Hematopoietic multipotent progenitor cell treated with erythropoietin and hydrocortisone succinate and interleukin-3 and kit ligand, for 4 days (in vitro differentiated cells): ENCODE measurements at places on chromosomes 2 and 18.

DNA sequence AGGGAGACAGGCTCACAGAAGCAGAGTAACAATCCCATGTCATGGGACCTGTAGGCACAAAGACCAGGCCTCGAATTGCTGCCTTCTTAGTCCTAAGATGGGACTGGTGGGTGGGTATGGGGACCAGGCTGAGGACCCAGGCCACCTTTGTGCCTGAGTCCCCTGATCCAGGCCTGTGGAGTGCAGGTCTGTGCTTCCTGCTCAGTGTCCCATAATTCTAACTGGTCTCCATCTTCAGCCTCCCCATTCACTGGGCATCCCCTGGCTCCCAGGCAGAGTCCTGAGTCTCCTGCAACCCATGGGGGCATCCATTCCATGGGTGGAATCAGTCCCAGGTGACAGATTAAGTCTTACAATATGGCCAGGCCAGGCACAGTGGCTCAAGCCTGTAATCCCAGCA, 83.9 kb downstream of the SMAD7 start:
- DNase-seq = no peak

GRCh38 chr2:62643100-62643471, 62.4 kb upstream of the EHBP1 start:
- no peak for DNase-seq

DNA sequence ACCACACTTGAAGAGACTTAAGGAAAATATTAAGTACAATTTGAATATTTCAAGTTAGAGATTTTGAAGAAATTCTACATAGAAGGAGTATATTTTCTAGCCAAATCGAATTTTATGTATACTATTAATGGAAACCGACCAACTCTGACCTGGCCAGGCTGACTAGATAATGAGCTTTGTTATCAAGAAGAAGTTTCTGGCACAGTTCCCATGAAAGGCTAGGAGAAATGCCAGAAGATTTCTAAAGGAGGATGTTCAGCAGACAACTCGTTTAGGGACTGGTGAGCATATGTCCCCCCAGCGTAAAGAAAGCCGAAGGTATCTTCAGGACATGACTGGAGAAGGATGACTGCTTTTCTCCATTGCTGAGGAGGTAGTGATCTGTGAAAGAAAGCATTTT, 127.3 kb downstream of the DIS3L2 start:
- no peak for DNase-seq

DNA sequence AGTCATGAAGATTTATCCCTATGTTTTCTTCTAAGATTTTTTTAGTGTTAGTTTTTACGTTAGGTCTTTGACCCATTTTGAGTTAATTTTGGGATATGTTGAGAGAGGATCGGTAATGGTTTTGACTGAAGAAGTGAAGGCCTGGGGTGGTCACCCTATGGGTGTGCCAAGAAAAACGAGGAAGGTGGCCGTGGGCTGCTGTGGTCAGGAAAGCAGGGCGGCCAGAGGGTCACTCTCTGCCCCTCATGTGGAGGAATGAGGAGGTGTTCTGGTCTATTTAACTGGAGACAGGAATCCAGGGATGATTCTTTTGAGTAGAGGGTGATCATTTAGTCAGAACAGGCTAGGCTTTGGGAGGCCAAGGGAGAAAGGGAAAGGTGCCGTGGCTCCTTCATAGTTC, 50.7 kb downstream of the MYO7B start:
- DNase-seq = no peak

GRCh38 chr2:187224989-187225388, 223.1 kb downstream of the CALCRL start:
- no peak for DNase-seq

- no peak for DNase-seq
Observed at GRCh38 chr2:1091895-1092585, 141.4 kb downstream of the SNTG2 start.

GRCh38 chr2:181554061-181554830, 97.1 kb downstream of the ITGA4 start:
- no peak for DNase-seq

- no peak for DNase-seq
Observed at GRCh38 chr18:30211112-30211511, 831.4 kb downstream of the DSC3 start.

GRCh38 chr18:44195394-44196140, 485.1 kb upstream of the SETBP1 start:
- no peak for DNase-seq

GRCh38 chr2:79716266-79716665, 203.4 kb downstream of the CTNNA2 start:
- no peak for DNase-seq

DNA sequence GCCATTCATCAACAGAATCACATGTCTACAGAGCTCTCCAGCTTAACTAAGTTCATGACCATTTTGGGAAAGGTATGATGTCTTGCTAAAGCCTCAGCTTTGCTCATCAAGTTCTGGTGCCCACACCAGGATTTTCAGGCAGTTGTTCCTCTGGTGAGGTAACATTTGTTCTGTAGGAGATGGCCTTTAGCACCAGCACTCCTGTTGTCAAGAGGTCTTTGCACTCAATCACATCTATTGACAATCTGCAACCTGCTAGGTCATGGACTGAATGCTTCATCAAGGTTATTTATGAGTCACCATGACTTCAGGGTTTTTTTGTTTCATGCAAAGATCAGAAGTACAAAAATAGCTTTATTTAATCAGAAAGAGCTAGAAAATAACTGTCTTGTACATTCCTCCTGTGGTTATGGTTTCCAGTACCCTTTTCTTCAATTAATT, 36.6 kb upstream of the VIT start:
- no peak for DNase-seq

- DNase-seq = peak; percentile 36
Observed at GRCh38 chr2:54691445-54692135, 31.9 kb upstream of the EML6 start.

DNA sequence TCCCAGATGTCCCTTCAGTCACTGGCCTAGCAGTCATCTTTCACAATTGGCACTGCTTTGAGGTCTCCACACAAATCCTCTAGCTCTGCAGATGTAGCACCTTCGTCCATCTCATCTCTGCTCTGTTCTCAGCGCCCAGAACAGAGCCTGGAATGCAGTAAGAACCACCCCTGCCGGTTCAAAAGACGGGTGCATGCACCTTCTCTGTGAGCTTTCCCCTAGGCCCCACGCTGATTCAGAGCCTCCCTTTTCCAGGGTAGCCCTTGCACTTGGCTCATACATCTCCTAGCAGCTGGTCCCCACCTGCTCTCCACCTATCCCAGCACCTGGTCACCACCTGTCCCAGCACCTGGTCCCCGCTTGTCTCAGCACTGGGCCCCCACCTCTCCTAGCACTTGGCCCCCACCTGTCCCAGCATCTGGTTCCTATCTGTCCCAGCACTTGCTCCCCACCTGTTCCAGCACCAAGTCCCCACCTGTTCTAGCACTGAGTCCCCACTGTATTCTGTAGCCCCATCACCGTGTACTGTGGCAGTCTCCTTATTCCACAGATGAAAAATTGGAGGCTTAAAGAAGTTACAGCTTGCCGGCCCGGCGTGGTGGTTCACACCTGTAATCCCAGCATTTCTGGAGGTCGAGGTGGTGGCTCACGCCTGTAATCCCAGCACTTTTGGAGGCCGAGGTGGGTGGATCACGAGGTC, 4.7 kb upstream of the KCNF1 start:
- no peak for DNase-seq

- DNase-seq = peak; percentile 33
Observed at GRCh38 chr2:39515273-39515896, 78.3 kb upstream of the MAP4K3 start.

DNA sequence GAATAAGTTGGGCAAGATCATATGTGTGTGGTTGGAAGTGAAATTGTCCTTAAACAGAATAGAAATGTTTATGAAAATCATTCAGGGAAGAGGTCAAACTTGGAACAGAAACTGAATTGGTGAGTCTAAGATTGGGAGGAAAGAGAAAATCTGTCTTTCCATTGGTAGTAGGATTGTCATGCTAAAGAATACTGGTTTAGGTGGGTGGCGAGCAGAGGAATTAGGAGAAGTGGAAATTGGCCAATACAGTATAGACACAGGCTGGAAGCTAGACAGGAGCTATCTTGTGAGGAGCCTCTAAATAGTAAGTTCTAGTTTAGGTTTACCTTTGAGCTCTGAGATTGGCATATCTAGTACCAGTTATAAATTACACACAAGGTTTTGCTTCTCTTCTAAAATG, 80.9 kb upstream of the KYNU start:
- no peak for DNase-seq

- peak; percentile 40 for DNase-seq
Observed at GRCh38 chr18:77223653-77224052, 26.0 kb upstream of the GALR1 start.

GRCh38 chr18:13240060-13240725, 21.6 kb downstream of the LDLRAD4 start:
- DNase-seq = no peak

DNA sequence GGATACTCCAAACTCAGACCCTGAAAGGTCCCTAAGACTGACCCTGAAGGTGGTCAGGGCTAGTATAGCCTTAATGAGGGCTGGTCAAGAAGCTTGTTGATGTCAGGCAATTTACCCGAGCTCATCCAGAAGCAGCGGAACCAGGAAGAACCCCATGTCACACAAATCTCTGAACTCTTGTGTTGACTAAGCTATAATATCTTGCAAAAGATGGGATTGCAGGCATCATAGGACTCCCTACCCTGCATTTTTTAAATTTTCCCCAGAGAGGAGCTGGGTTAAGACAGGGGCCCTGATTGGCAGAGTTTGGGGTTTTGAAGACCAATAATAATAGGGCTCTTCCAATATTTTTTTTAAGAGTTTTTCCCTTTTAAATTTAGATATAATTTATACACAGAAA, 2.0 kb upstream of the PLEKHB2 start:
- no peak for DNase-seq

DNA sequence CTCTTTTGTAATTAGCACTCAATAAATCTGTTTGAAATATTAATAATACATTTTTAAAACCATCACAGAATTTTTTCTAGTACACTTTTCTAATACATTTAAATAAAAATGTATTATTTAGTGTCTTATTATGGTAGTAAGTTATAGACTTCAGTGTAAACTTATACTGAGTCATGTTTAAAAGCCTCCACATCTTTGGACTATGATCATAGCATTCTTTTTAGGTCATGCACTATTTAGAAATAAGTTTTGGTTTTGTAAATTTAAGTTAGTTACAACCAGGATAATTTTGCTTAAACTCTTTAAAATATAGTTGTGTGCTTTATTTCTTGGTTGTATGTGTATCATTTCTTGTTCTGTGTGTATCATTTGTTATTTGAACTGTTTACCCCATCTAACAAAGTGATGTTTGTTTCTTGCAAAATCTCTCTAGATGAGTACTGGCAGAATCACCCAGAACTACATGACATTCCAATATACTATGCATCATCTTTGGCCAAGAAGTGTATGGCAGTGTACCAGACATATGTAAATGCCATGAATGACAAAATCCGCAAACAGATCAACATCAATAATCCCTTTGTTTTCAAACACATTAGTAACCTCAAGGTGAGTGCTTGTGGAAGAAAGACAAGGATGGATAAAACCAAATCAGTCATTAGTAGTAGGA, 16.7 kb downstream of the CPSF3 start:
- DNase-seq = no peak

DNA sequence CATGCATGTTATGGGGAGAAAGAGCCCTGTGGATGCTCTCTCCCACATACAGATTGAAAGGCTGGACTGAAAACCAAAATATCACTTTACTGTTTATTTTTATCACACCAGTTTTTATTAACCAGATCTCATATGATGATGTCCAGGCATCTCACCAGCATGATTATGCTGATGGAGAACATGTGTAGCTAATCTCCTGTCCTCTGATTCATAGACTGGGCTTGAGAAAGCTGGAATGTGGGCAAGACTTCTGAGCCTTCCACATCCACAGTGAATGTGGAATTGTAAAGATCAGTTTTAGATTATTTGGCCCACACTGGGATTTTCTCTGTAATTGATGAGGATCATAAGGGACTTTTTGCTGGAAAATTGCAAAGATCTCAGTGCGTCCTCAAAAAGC, 137.9 kb downstream of the ICOS start:
- no peak for DNase-seq

- DNase-seq = no peak
Observed at GRCh38 chr18:62200121-62200914, 13.3 kb downstream of the RELCH start.

DNA sequence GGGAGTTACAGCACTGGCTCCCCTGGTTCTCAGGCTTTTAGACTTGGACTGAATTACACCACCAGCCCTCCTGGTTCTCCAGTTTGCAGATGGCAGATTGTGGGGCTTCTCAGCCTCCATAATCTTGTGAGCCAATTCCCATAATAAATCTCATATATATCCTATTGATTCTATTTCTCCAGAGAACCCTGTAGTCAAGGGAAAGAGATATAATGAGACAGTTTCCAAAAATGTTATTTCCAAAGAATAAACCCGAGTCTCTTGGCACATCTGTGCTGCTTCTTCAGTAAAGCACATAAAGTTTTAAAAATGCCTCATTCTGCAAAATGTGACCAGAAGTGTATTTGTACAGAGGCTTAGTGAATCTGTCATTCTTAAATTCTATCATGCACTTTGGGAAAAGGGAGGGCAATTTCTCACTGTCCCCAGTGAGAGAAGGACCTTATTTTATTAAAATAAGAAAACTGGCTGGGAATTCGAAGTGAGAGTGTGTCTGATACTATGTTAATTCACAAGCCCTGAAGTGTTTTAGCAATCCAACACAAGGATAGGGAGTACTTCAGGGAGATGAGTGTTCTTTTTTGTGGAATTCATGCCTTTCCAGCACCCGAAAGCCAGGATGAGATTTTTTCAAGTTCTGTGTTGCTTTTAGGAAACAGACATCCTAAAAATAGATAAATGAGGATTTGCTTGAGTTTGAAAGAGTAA, 282.4 kb upstream of the CHAC2 start:
- DNase-seq = no peak

DNA sequence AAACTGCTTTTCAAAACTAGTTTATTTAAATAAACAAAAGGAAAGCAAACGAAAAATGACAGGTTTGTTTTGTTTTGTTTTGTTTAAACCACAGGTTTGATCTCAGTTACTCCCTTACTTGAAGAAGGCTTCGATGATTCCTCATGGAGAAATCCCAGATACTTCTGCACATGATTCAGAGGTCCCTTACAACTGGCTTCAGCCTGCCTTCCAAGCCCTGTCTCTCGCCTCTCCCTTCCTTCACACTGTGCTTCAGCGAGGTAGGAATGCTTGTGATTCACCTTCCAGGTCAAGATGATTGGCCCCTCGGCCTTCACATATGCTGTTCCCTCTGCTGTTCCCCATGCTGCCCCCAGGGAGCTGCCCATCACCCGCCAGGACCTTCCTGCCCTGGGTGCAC, 104.1 kb upstream of the ITGA6 start:
- no peak for DNase-seq

- DNase-seq = no peak
Observed at GRCh38 chr2:14517731-14518130, 114.8 kb upstream of the LRATD1 start.

DNA sequence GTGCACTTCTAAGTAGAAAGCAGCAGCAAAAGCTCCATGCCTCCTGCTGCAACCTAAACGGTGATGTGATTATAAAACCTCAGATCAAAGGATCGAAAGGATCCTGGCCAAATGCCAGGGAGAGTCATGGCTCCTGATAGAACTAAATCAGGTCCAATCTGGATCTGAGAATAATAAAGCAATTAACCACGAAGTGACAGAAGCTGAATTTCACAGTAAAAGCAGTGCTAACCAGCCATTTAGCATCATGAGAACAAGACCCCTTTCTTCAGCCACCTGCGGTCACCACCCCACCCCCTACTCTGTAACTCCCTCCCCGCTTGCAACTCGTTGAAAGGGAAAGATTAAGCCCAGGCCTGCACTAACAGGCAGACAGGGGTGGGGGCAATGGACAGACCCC, 748.7 kb downstream of the BCL11A start:
- DNase-seq = no peak

GRCh38 chr2:217409949-217410680, 550.3 kb upstream of the TNP1 start:
- DNase-seq = no peak

- peak; percentile 81 for DNase-seq
Observed at GRCh38 chr2:190382851-190383250, 25.3 kb upstream of the MFSD6 start.
